ENCODE measurements at places on chromosomes 5 and 9.

DNA sequence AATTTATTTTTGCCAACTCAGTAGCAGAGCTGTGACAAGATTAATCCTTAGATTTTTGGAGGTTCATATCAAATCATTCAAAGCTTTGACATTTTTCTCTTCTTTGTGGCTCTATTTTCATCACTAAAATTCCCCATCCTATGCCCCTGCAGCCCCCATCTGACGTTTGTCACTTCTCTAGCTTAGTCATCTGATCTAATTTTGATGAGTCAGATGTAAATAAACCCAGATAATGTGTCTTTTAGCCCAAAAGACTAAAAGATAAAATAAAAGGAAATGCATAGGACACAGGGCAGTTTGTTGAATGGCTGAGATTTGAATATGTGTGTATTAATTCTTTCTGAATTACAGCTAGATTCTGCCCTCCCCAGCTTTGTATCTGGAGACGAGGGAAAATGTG, 897 bp upstream of the HSPB3 start:
- DNase-seq, result no peak

GRCh38 chr9:6488395-6488794, 75.4 kb downstream of the UHRF2 start:
- DNase-seq, result no peak

DNA sequence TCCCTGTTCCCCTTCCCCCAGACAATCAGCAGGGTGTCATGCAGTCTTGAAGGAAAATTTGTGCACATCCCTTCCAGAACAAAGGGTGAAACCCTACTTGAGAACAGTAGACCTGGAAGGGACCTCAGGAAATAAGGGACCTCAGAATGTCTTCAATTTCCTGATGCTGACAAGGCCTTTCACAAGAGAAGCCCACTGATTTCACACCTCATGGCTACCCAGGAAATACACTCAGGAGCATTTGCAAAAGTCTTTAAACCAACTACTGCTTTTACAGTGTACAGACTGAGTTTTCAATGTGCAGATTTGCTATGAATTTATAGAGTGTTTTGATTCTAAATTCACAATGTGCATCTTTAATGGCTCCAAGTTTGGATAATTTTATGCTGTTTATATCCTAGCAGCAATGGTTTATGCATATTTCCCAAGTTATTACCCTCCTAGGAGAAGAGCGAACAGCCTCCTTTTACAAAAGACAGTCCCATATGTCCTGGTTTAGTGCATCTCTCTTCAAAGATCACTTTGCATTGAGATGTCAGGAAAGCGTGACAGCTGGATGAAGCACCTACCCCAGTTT, 74.8 kb downstream of the GALNT10 start:
- DNase-seq, result no peak

- no peak for DNase-seq
Observed at GRCh38 chr5:133247881-133248624, 196.2 kb downstream of the HSPA4 start.

DNA sequence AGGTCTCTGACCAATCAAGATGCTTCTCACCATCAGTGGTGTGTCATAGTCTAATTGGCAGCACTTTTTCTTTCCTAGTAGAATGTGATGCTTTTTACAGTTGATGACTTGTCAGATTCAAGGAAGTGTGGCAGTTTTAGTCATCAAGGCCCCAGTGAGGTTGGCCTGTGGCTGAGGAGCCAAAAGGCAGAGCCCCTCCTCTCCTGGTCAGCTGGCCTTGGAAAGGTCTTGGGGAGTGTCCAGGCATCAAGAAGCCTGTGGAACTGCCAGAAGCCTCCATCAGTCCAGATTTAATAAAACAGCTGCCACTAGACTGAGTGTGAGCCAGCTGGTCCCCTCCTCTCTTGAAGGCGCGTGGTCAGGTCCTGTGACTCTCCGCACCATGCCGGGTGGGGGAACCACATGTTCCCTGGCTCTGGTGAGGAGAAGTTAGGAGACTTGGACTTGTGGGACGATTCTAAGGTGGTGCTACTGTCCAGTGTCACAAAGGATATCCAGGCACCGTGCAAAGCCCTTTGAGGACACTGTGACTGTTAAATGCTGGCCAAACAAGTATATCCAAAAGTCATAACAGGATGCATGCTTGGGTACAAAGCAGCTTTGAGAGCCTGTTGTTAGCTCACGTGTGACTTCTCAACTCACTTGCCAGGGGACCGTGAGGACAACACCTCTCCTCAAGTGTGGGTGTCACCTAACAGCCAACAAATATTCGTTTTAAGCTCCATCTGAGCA, 6.1 kb upstream of the ANGPTL2 start:
- no peak for DNase-seq

- DNase-seq, result no peak
Observed at GRCh38 chr5:36657563-36657995, 51.2 kb downstream of the SLC1A3 start.

DNA sequence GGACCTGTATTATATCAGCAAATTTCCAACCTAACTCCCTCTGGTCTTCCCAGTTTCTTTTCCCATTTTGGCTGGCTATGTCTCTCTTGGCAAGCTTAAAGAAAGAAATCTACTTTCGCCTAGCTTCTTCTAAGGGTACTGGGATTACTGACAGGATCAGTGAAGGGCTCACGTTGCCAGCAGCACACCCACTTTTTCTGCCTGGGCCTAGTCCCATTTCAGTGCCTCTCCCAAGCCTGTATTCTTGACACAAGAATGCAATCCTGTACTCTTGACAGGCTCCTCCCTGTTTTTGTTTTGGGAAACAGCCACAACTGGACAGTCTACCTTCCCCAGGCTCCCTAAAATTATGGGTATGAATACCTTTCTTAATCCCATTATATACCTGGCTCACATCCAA, 170.5 kb downstream of the EPB41L4A start:
- no peak for DNase-seq

- no peak for DNase-seq
Observed at GRCh38 chr5:135392256-135392655, 6.8 kb downstream of the MACROH2A1 start.

DNA sequence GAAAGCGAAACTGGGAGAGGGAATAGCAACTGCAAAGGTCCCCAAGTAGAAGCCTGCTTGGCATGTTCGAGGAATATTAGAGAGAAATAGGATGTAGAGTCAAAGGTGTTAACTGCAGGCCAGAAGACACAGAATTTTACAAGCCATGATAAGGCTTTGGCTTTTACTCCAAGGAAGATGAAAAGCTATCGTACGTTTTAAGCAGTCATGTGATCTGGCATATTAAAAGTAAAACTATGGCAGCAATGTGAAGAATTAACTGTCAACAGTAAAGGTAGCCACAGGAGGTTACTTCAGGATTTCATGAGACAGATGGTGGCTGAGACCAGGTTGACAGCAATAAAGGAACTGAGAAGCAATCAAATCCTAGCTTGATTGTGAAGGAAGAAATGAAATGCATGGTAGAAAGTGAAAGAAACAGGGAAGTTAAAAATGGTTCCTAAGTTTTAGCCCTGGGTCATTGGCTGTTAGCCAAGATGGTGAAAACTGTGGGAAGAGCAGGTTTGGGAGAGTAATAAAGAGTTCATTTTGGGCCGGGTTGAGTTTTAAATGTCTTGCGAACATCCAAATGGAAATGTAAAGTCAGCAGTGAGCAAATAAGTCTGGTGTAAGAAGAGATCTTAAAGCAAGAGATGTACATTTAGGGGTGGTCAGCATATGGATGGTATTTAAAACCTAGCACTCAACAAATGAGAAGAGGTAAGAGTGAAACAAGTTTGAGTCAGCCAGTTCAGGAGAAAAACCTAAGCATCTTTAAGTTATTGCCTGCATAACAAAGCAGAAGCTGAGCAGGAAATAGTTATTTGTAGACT, 20.3 kb upstream of the TTC33 start:
- DNase-seq, result no peak

- DNase-seq, result no peak
Observed at GRCh38 chr5:140312067-140312790, 9.3 kb upstream of the PFDN1 start.

- DNase-seq, result no peak
Observed at GRCh38 chr9:121434969-121435368, 64.7 kb downstream of the GGTA1 start.

DNA sequence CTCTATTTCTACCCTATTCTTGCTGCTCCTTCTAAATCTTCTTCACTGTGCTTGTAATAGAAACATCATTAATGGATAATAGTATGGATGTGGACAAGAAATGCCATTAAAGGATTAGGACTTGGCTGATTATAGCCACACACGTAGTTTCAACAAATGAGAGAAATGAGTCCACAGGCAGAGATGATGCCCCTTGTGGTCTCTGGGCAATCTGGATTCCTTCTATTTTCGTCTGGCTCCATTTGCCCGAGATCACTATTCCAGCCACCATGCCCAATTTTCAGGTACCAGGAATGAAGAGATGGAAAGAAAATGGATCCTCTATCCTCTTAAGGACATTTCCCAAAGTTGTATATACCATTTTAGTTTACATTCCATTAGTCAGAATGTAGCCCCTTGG, 13.2 kb downstream of the VLDLR start:
- DNase-seq, result no peak

DNA sequence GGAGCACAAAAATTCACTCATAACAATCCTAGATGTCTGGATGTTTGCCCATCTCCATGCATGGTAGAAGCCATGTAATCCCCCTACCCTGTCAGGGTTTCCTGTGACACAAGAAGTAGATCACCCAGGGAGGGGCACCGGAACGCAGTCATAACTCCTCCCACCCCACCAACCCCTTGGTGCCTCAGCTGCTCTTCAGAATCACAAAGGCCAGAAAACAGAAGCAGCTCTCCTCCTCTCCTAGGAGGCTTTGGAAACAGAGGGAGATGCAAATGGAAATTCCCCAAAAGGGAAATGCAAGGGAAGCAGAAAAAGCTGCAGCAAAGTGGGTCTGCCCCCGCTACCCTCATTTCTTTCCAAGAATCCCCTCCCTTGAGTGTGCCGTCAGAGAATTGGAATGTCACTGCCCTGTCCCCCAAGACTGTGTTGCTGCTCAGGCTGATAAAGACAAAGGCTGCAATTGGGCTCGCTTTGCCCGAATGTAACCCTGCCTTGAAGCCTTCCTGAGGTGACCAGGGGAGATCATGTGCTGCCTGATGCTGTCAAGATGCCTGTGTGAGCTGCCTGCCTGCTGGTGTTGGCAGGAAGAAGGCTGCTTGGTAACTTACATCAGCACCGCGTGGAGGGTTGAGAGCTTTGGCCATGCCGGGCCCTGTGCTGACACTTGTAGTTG, 65.5 kb upstream of the ABCA1 start:
- DNase-seq, result no peak

DNA sequence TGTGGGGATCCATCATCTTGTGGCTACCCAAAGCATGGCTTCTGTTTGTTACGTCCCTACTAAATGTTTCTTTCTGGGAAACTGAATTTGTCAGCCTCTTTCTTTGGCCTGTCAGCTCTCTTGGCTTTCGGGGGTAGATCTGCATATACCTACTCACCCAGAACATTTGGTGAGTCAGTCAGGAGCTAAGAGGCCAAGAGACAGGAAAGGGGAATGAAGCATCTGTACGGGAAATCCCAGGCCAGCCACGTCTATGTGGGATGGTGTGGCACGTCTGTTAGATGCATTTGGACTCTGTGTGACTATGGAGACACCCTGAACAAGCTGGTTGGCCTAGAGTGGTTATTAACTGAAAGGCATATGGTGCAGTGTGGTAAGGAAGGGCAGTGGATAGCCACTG, 58.1 kb downstream of the CDO1 start:
- no peak for DNase-seq

DNA sequence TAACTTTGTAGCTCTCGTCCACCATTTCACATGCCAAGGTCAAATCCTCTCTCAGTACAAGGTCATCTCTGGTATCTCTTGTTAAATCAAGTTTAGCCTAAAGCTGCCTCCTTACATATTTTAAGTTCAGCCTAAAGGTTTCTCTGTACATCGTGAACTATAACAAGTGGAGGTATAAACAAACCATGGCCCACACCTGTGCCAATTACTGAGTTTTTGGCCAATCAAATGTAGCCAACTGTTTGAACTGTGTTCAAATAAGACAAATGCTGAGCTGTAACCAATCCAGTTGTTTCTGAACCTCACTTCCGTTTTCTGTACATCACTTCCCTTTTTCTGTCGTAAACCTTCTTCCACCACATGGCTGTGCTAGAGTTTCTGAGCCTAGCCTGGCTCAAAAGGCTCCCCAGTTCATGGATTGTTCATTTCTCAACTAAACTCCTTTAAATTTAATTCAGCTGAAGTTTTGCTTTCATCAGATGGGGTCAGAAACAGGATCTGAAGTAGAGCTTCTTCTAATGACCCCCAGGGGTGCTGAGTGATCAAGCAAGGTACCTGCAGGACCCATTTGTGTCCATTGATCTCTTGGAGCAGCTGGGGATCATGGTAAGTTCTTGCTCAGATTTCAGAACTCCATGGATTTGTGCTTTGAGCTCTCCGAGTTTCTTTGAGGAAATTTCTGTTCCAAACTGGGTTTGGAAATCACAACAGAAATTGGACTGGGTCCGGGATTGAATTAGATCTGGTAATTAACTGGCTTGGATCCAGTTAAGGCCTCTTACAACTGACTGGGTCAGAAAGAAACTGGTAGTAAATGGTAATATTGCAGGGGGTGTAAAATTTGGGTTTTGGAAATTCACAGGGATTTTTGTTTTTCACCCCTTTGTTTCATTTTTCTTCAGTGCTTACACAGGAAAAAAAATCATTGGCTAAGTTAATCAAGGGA, 11.0 kb upstream of the NANS start:
- peak; percentile 18 for DNase-seq

GRCh38 chr5:150777685-150778084, 872 bp upstream of the SMIM3 start:
- no peak for DNase-seq

GRCh38 chr5:177402271-177403043, 2.0 kb upstream of the PFN3 start:
- DNase-seq, result peak; percentile 58

DNA sequence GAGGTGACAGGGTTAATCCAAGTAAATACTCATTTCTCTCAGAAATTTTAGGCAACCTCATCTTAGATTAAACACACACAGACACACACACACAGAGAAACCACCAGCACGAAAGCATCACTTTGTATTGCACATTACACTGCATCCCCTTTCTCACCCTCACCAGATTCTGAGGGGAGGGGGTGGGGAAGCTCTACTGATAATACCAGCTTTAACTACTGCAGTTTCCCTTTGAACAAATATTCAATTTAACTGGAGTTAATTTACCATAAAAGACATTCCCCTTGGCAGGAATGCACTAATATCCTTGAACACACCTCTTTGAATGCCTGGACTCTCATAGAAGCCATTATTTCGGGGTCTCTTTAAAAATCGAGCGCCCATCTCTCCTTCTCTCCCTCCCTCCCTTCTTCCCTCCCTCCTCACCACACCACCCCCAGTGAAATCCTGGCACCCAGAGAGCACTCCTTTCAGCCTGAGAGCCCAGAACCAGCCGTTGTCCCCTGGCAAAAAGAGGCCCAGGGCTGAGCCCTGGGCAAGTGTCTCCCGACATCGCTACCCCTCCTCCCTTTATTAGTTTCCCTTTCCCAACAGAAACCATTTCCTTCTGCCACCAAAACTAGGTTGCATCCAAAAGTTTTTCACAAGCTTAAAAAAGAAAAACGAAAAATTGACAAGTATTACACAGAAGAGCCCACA, 2.8 kb upstream of the NFIB start:
- DNase-seq, result no peak

GRCh38 chr9:22645893-22646292, 199.3 kb downstream of the DMRTA1 start:
- DNase-seq, result no peak

GRCh38 chr9:91155746-91156376, 205.9 kb downstream of the AUH start:
- DNase-seq, result no peak

- peak; percentile 34 for DNase-seq
Observed at GRCh38 chr5:135246923-135247795, 151.9 kb downstream of the MACROH2A1 start.
